ENCODE measurements at places on chromosomes 3 and 15.

GRCh38 chr15:89669309-89669865, 9.8 kb downstream of the PLIN1 start:
- no peak for DNase-seq

- no peak for DNase-seq
Measured at GRCh38 chr15:77020348-77021087, 25.6 kb downstream of the PSTPIP1 start.

GRCh38 chr3:195754141-195754540, 33.4 kb downstream of the MUC20 start:
- DNase-seq: no peak

- DNase-seq: peak; percentile 16
Measured at GRCh38 chr15:96889734-96890480, 559.4 kb downstream of the NR2F2 start.

GRCh38 chr3:115663414-115663813, 40.1 kb downstream of the GAP43 start:
- DNase-seq: no peak

DNA sequence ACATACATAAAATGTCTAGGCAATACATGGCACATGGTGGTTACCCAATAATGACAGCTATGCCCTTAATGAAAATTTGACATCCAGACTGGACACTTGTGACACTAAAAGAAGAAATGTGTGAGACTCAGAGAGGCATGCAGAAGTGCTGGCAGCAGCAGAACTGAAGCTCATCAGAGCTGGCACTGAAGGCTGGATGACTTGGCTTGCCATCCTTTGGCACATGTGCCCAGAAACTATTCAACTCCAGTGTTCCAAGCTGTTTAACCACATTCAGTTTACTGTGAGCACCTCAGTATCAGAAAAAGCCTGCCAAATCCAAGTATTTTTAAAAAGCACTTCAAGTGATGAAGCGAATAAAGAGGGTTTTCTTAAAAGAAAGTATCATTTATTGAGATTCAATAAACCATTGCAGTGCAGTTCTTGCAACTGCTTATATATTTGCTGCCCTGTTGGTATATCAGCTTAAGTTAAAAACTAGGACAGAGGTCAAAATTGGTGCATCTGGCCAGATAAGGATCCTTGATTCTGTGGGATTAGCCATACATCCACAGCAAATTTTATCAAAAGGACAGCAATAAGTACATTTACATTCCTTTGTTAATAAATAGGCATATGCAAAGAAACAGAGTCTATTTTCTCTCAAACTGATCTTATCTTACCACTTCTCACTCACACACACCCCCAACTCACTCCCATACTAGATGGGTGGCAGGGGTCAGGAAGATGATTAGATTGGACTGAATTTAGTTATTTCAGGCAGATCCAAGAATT, 15.8 kb downstream of the IGSF11 start:
- DNase-seq: no peak

GRCh38 chr3:10417847-10418246, 87.5 kb downstream of the ATP2B2 start:
- DNase-seq: no peak

DNA sequence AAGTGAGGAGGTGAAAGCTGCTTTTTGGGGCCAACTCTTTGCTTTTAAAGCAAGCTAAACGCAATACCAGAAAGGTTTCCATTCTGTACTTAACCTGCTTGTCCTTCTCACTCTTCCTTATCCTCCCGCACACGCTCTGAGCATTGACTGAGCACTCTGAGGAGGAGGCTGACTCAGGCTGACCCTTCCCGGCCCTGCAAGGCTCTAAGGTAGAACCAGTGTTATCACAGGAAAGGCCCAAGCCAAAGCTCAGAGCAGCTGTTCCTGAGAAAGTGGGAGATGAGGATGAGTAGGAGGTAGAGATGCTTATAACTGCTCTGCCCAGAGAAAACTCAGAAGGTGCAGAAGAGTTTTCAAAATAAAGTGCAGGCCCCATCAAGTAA, 2.3 kb downstream of the B3GNT5 start:
- no peak for DNase-seq

GRCh38 chr3:183921096-183921495, 36.4 kb upstream of the PARL start:
- DNase-seq: no peak

DNA sequence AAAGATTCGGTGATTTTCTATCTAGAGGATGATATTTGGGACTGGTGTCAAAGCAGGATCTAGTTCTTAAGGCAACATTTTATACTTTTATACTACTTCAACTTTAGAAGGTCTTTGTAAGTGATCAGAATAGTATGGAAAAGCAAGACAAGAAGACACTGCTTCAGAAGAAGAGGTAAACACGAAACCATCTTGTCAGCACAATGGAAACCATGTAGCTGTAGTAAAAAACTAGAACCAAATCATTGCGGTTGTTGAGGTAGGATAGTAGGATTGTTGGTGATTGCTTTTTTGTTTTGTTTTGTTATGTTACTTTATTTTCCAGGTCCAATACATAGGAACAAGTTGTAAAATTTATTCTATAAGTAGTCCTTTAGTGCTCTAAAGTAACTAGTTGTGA, 40.0 kb downstream of the SEMA6D start:
- no peak for DNase-seq

DNA sequence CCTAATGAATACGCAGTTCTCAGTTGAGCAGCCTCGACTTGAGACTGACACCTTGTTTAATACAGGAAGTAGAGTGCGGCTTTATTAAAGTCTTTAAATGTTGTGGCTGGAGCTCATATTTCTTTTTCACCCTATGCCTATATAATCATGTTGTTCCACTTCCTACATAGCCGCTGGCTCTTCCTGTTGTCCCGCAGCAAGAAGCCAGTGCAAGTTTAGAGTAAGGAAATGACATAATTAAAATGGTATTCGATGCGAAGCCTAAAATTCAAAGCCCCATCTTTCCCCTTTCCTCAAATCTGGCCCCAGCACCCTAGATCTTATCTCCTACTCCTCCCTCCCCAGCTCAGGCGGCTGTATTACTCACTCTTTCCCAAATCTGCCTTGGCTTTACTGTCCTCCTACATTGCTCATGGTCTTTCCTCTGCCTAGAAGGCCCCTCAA, 7.5 kb upstream of the PHLDB2 start:
- DNase-seq: no peak

- no peak for DNase-seq
Measured at GRCh38 chr3:34219556-34219955, 421.1 kb downstream of the PDCD6IP start.

GRCh38 chr15:82298520-82298919, 35.9 kb downstream of the SAXO2 start:
- DNase-seq: no peak

- no peak for DNase-seq
Measured at GRCh38 chr3:113668015-113668414, 28.4 kb downstream of the USF3 start.

GRCh38 chr3:62892951-62893350, 17.7 kb upstream of the CADPS start:
- DNase-seq: no peak
